ENCODE measurements at places on chromosomes 12 and 14. TPM values are rescaled to one million over a fixed set of nuclear protein-coding genes. Genes with fewer than 3 reads are reported as not detected.

DNA sequence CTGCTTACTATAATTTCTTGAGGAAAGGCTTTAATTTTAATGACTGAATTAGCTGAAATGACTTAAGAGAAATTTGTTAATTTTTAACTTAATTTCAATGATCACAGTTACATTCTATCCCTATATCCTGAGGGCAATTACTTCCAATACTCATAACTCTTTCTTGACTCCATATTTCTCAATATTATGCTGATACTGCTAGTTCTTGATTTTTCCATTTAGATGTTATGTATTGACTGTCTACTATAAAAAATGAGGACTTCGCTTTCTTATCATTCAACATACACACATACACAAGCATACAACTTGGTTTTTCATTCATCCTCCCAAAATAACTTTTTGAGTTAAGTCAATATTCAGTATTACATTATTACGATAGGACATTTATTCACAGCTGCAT, 176.2 kb downstream of the PHLDA1 start:
- no peak for DNase-seq

Gene IAPP
- total RNA-seq, result not detected

Gene TRIAP1
- 14.1 TPM for total RNA-seq

GRCh38 chr12:58647495-58647894, 272.8 kb downstream of the LRIG3 start:
- DNase-seq, result no peak

- no peak for DNase-seq
Observed at GRCh38 chr12:93166541-93167307, 211.0 kb upstream of the NUDT4 start.

DNA sequence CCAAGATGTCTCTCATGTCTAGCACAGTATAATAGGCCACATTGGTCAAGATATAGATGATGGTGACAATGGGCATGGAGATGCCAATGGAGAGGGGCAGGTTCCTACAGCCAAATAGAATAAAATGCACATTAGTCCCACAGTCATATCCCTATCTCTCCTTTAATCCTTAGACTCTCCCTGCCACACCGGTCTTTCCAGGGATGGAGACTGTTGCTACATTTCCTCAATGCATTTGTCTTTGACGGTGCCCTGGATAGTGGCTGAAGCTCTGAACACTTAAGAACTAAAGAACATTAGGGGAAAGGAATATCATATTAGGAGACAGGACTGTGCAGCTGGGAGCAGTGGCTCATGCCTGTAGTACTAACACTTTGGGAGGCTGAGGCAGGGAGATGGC, 9.7 kb downstream of the OXA1L start:
- DNase-seq, result no peak

DNA sequence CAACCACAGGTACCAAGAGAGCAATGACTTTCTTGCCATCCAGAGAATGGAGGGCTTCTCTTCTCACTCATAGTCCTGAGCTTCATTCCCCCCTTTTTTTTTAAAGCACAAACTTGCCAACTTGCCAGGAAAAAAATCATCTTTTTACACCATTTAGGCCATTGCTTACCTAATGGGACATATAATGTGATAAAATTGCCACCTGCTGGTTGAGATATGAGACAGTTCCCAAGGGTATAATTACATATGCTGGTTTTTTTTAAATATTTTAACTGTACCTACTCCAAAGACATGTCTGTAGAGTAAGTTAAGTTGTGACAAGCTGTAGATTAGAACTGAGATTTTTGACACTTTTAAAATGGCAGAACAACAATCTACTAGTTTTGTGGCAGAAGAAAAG, 519.1 kb upstream of the SEL1L start:
- DNase-seq, result no peak

- no peak for DNase-seq
Observed at GRCh38 chr12:19671695-19672094, 232.4 kb downstream of the AEBP2 start.

DNA sequence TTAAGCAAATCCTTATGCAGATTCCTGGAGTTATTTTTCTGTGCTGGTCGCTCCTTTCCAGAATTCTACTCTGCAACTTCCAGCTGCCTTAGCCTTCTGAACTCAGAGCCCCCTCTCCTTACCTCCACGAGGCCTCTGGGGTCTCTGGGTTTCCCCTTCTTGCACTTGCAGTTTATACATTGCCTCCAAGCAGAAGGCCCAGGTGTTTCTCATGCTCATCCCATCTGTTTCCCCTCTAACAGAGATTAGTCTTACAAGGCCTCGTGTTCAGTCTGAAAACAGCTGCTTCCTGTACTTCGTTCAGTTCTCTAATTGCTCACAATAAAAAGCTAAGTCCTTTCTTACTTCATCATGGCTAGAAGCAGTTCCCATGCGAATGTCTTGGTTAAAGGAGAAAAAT, 134.4 kb upstream of the FGD4 start:
- no peak for DNase-seq

- DNase-seq, result no peak
Observed at GRCh38 chr12:124018539-124018938, 45.5 kb downstream of the ZNF664 start.

DNA sequence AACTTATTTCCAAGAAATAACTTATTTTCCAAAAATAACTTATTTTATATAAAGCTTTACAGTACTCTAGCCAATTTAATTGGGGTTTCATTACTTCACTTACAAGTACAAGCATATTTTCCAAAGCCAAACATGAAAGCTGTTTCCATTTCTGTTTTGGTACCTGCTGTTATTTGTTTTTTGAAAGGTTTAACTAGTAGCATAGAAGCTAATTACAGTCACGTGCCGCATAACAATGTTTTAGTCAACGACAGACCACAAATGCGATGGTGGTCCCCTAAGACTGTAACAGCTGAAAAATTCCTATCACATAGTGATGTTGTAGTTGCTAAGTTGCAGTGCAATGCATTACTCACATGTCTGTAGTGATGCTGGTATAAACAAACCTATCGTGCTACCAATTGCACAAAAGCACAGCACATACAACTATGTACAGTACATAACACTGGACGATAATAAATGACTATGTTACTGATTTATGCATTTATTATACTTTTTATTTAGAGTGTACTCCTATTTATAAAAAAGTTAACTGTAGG, 21.7 kb downstream of the PTPN21 start:
- no peak for DNase-seq

All from aorta (tissue), 5 donors.